PC-9 (cell line): ENCODE measurements at places on chromosomes 16 and 17.

DNA sequence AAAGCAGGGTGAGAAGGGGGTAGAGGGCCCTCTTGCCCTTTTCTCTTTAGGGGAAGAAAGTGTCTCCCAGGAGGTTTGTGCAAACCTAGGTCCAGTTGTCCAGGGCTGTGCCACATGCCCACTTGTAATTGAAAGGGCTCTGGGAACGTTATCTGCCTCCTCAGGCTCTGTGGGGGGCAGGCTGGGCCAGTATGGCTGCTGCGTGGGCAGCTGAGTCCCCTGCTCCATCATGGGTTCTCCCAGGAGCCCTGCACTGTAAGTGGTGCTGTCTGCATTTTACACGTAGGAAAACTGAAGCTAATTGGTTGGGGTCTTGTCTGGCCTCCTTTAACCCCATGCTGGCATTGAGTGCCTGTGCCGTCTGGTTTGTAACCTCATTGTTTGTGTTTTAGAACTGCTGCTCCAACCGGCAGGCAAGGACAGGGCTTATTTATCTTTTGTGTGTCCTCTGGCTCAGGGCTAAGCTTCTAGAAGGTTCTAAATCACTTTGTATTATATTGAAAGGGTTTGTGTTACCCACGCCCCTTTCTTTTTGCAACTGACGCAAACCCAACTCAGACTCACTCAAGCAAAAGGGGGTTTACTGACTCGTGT, 117.7 kb upstream of the CIBAR2 start:
- no peak for DNase-seq

- DNase-seq, result no peak
Measured at GRCh38 chr17:10807704-10808128, 3.8 kb upstream of the TMEM238L start.

DNA sequence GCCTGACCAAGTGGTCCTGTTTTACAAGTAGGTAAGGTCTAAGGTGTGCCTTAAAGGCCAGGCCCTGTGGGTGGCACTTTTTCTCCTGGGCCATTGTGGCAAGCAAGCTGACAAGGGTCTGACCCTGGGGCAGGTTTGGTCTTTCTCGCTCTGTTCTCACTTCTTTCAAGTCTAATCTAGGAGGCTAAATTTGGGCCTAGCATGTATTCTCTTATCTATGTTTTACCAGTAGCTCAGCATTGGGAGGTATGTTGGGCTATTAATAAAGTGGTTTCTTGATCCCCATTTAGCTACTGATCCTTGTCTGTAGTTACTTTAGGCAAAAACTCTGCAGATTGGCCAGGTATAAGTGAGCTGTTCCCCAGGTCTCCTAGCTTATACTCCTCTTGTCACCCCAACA, 77.7 kb downstream of the DNAH3 start:
- DNase-seq, result no peak

GRCh38 chr17:48023400-48024148, 14.0 kb downstream of the COPZ2 start:
- DNase-seq, result peak; percentile 83

DNA sequence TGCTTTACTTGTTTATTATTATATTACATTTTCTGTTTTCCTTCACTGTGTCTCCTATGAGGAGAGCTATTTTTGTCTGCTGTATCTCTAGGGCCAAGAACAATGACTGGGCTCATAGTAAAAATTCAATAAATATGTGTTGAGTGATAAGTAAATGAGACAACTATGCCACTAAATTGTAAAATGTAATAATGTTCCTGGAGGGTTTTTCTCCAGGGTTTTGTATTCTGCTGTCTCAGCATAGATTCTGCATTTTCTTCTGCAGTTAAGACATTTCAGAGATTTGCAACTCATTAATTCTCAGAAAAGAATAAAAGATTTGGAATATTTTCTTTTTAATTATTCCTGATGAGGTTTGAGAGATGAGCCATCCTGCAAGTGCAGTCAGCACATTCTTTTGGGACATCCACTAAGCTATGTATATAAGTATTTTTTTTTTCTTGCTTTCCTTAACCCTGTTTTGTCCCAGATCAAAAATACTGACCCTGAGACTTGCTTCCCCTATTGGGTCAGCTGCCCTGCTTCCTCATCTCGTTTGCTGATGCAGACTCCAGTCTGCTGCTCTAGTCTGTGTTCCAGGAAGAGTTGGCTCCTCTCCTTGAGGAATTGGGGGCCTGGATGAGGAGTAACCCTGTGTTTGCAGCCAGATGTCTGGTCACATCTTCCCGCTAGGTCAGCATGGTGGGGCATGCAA, 122.9 kb downstream of the ABCA8 start:
- no peak for DNase-seq

DNA sequence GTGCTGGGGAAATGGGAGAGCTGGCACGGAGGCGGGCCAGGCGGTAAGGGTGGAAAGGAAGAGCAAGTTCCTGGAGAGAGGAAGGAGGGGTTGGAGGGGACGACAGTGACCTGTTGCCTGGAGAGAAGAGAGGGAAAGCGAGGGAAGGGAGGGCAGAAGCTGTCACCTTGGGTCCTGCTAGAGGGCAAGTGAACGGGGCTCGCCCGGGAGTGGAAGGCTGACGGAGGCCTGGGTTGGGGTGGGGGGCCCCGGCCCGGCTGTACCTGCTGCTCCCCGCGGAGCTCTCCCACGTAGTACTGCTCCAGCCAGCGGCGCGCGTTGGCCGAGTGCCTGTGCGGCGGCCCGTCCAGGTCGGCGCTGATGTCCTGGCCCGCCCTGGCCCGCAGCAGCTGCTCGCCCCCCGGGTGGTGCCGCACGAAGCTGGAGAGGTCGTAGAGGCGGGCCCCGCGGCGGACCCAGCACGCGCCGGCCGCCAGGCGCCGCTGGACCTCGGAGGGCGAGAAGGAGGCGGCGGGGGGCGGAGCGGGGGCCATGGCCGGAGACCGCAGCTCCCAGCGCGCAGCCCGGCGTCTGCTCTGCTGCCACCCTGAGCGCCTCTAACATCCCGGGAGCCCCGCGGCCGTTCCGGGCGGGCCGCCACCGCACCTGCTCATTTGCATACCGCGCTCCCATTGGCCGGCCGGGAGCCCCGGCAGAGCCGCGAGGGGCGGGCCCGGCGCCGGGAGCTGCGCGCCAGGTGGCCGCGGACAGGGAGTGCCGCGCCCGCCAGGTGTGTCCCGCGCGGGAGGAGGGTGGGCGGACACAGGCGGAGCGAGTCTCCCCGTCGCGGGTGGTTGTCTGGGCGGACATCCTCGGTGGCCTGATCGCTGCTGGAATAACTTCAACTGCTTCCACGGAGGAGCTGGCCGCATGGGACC, at the start of gene FA2H:
Gene FA2H, minus strand, starts transcription at position 598 of the 917 bp plus-strand sequence. Its CDS starts 65 bp downstream, at position 533.
- DNase-seq, result peak; percentile 95

- DNase-seq, result no peak
Measured at GRCh38 chr16:31471875-31472708, at the start of gene TGFB1I1. TSS of gene TGFB1I1 (plus strand) at chr16:31472152. CDS start at chr16:31472189, 37 bp downstream.

GRCh38 chr17:1344521-1344920, 55.5 kb downstream of the YWHAE start:
- DNase-seq, result no peak

GRCh38 chr16:67942200-67942509, 1.8 kb downstream of the LCAT start:
- peak; percentile 38 for DNase-seq

DNA sequence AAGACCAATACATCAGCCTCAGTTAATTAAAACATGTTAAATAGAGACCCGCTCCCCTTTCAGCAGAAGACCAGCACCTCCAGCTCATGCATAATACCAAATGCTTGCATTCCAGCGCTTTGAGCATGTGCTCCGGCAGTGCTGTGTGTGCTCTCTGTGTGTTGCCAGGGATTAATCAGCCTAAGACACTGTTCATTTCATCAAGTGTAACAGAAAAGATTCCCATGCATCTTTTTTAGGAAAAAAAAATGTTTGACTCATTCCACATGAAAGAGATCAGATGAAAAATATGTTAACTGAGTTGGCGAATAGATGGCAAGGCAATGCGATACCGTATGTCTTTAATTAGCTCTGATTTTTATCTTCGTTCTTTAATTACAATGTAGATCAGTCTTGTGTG, 187.6 kb downstream of the RPTOR start:
- DNase-seq, result no peak

GRCh38 chr16:73499276-73499675, 451.3 kb upstream of the ZFHX3 start:
- no peak for DNase-seq

DNA sequence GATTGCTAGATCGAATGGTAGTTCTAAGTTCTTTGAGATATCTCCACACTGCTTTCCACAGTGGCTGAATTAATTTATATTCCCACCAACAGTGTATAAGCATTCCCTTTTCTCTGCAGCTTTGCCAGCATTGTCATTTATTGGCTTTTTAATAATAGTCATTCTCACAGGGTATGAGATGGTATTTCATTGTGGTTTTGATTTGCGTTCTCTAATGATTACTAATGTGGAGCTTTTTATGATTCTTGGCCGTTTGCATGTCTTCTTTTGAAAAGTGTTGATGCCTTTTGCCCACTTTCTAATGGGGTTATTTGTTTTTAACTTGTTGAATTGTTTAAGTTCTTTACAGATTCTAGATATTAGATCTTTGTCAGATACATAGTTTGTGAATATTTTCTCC, 36.5 kb upstream of the BCAS3 start:
- DNase-seq, result no peak

- no peak for DNase-seq
Measured at GRCh38 chr16:14202697-14203096, 131.6 kb downstream of the MRTFB start.

DNA sequence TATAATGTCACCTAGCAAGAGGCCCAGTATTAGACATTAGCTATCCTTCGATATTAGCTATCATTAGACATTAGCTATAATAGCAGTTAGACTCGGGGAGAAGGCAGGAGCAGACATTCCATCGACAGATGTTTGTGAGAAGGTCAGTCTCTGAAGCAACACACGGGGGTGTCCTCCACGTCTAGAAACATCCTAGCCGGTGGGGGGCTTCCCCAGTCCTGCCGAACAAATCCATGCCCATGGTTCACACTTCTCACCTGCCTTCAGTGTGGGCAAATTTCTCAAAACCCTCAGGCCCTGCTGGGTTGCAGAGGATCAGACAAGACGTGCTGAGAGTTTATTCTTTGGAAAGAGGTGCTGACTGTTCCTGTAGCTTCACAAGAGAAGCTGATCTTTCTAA, 151.1 kb downstream of the IRF8 start:
- DNase-seq, result no peak

- DNase-seq, result no peak
Measured at GRCh38 chr16:86538196-86538780, 16.7 kb downstream of the MTHFSD start.

DNA sequence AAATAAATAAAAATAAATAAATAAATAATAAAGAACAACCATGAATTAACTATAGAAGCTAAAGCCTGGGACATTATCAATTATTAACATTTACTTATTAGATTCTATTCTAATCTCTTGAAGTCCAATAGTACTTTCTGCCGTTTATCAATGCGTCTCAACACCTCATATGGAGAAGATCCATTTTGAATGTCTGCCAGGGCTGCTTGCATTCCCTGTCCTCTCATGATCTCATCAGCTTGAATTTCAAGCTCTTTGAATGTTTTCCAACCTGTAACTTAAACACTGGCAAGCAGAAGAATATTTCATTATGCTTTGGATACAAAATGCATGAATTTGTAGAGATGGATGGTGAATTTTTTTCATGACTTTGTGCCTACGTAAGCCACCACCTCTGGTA, 191.9 kb upstream of the ANKFN1 start:
- no peak for DNase-seq

- DNase-seq, result no peak
Measured at GRCh38 chr17:43399839-43400328, 1.1 kb downstream of the ARL4D start.

GRCh38 chr17:65759532-65759931, 198.1 kb upstream of the AXIN2 start:
- no peak for DNase-seq

- no peak for DNase-seq
Measured at GRCh38 chr17:80539022-80539641, 5.5 kb upstream of the RPTOR start.

GRCh38 chr17:59858167-59858816, 34.5 kb downstream of the TUBD1 start:
- no peak for DNase-seq

GRCh38 chr16:80631581-80631980, 90.8 kb downstream of the DYNLRB2 start:
- DNase-seq, result no peak

- DNase-seq, result no peak
Measured at GRCh38 chr17:33560165-33560564, 267.1 kb upstream of the ASIC2 start.

- DNase-seq, result no peak
Measured at GRCh38 chr17:9436630-9437029, 139.0 kb downstream of the STX8 start.

DNA sequence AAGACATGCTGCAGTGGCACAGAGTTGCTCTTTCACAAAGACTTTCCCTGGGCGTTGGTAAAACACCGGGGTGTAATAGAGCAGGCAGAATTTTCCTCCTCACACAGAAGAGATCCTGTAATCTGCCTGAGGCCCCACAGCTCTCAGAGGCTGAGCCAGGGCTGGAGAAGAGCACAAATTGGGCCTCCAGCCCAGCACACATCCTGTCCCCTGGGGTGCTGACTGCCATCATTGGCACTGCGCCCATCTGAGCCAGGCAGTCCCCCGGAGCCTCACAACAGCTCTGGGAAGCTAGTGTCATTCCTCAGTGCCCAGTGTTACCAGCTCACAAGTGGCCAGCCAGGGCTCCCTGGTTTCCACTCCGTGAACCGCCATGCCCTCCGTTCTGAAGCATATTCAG, 119.4 kb downstream of the SOCS1 start:
- DNase-seq, result peak; percentile 59

- DNase-seq, result no peak
Measured at GRCh38 chr17:39101091-39101490, 50.3 kb downstream of the PLXDC1 start.

GRCh38 chr17:48413613-48414405, 16.2 kb downstream of the SKAP1 start:
- DNase-seq, result no peak

DNA sequence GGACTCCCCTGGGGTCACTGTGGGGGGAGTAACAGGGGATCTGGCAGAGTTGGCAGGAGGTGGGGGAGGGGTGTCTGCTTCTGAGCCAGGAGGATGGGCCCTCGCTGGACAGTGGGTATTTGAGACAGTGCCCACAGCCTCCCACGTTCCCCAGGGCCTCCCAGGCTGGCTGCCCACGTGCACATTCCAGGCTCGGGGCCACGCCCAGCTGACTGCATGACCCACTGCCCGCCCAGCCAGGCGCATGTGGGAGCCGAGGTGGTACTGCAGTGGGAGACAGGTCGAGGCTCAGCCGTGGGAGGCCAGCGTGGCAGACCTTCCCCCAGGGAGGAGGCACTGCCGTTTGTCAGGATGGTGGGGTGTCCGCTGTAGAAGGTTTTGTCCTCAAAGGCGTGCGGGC, 38.8 kb downstream of the BAHCC1 start:
- no peak for DNase-seq

GRCh38 chr16:22191532-22192260, 14.4 kb upstream of the EEF2K start:
- no peak for DNase-seq

GRCh38 chr17:1203111-1203966, 23.6 kb upstream of the ABR start:
- peak; percentile 64 for DNase-seq

- DNase-seq, result no peak
Measured at GRCh38 chr17:2067048-2067561, 12.2 kb downstream of the HIC1 start.

- no peak for DNase-seq
Measured at GRCh38 chr17:62147284-62147683, 82.2 kb upstream of the MED13 start.

GRCh38 chr16:87201052-87201451, 116.1 kb downstream of the C16orf95 start:
- DNase-seq, result no peak
